ENCODE measurements at places on chromosomes 5 and 9. TPM values are rescaled to one million over a fixed set of nuclear protein-coding genes. Genes with fewer than 3 reads are reported as not detected.

GRCh38 chr9:79969393-79970145 is 397.8 kb downstream of the TLE4 start:
- no peak for DNase-seq

- no peak for DNase-seq
These were observed 69.0 kb downstream of the SV2C start for GRCh38 chr5:76152161-76152560.

DNA sequence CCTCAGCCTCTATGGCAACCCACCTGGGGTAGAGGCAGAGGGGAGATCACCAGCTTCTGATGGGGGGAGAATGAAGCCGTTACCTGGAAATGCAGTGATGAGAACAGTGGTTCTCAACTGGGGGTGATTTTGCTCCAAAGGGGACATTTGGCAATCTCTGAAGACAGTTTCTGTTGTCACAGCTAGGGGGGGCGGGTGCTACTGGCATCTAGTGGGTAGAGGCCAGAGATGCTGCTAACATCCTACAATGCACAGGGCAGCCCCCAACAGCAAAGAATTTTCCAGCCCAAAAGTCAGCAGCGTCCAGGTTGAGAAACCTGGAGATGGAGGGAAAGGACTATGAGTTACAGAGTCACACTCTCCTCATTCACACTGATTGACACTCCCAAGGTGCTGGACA is 84.5 kb downstream of the FGF1 start:
- no peak for DNase-seq

DNA sequence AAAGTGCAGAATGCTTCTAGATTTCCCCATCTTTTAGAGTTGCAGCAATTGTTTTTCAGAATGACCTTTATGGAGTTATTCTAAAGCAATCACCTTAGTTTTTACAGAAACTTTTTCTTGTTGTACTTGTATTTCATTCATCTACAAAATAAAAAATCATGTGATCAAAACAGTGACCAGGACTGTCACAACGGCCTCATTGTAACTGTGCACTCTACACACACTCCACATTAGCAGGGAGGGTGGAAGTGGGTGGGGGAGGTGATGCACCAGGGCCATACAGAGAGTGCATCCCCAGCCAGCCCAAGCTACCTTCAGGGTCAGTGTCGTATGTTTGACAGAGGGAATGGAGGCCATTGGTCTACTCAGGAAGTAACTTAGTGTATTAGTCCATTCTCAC is 26.9 kb downstream of the EGFLAM start:
- no peak for DNase-seq

DNA sequence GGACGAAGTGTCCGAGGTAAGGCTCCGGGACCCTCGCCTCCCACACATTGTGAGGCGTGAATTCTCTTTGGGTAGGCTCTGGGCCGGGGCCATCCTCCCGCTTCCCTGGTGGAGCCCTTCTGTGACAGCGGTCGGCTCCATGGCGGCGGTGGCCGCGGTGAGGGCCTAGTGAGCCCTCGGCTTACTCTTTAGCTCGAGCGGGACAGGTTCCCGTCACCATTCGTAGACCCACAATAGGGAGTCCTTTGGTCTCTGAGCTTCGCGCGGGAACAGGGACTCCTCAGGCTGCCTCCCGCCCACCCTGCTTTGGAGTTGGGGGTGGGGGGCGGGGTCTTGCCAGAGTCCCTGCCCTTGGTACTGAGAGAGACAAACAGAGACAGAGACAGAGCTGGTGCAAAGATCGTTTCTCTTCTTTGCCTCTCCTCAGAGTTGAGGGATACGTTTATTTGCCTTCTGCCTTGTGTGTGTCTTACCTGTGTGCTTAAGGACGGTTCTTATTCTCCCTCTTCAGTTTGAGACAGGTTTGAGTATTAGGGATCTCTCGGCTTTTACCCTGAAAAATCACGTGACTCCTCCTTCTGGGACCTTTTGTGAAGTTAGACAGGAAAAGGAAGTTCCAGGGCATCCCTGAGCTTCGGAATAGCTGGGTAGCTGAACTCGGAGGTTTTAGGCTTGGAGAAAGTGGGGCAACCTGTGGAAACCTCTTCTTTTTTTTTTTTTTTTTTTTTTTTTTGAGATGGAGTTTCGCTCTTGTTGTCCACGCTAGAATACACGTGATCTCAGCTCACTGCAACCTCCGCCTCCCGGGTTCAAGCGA is 833 bp downstream of the ANKHD1 start:
- DNase-seq: peak; percentile 40

- DNase-seq: no peak
These were observed 32.3 kb upstream of the UBTD2 start for GRCh38 chr5:172315587-172316493.

DNA sequence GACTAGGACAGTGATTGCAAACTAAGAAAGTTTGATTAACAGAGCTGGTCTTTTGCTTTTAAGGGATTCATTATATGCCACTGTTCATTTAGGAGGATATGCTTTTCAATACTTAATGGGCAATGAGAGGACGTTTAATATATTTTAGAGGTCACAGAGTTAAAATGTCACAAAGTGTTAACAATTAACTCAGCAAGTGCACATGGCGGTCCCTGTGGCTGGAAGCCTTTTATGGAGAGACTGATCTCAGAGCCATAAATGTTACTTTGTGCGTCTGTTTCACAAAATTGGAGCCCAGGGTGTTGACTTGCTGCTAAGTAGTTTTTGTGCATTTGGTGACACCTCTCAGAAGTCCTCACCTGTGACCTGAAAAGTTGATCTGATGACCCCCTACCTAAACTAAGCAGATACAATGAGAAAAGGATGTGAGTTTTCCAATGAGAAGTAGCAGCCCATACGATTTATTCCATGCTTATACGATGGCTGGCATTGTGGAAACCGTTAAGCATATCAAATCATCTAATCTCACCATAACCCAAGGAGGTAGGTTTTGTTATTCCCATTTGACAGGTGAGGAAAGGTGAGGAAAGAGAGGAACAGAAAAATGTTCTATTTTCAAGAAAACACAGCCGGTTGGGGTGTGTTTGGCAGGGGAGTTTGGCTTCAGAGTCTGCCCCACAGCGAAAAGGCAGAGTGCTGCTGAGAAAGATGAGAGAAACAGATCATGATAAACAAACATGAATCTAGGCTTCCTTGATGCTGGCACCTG is 64.4 kb downstream of the CMYA5 start:
- no peak for DNase-seq

STKLD1 gene
- 0.96 TPM for total RNA-seq

All from breast epithelium (tissue), 4 donors.